Hematopoietic multipotent progenitor cell treated with erythropoietin and hydrocortisone succinate and interleukin-3 and kit ligand, for 6 days (in vitro differentiated cells): ENCODE measurements at places on chromosomes 6 and 20.

DNA sequence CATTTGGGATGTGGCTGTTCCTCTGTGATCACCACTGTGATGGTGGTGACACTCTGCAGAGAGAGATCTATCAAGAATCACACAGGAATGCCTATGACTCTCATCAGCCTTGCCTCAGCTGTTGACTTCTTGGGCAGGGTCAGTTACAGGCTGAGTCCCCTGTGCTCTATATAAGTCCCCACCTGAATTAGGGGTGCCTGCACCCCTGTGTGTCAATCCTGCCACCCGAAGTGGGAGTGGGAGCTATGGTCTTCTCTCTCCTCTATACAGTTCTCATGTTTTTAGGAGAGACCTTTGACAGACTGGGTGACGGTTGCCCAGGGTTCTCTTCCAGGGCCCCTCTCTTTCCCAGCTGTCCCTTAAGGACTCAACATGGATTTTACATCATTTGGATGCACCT is 173.8 kb downstream of the ZDHHC14 start:
- DNase-seq = no peak

- DNase-seq = no peak
Measured at GRCh38 chr6:156601152-156602065, 175.8 kb upstream of the ARID1B start.

DNA sequence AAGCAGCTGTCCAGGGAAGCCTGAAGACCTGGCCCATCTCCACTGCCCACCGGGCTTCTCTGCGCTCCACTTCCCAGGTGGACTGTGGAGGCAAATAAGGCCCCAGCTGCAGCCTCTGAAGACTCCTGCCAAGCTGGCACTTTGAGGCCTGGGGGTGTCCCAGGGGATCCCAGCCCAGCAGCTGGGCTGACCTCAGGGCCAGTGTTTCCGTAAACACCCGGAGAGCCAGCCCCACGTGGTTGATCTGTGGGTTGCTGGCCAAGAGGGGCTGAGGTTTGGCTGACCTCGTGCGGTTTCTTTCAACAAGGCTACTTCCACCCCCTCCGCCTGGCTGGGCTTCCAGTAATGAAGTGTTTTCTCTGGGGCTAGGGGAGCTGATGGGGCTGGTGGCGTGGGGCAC is 12.4 kb upstream of the CCN5 start:
- peak; percentile 35 for DNase-seq

DNA sequence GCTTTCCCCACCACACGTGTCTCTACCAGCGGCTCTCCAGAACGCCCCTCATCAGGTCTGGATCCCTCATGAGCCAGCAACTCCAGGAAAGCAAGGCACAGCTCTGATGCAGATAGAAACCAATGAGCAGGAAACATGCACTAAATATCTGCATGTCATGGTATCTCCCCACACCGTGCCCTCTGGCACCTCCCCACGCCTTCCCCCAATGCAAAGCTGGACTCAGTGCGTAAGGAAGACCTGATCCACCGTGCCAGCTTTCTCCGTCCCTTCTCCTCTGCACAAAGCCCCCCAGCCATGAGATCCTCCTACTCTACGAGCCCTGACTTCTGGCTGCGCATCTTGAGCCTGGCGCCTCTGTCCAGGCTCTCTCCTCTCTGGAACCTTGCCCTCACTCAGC is 9.4 kb downstream of the PDE10A start:
- no peak for DNase-seq

DNA sequence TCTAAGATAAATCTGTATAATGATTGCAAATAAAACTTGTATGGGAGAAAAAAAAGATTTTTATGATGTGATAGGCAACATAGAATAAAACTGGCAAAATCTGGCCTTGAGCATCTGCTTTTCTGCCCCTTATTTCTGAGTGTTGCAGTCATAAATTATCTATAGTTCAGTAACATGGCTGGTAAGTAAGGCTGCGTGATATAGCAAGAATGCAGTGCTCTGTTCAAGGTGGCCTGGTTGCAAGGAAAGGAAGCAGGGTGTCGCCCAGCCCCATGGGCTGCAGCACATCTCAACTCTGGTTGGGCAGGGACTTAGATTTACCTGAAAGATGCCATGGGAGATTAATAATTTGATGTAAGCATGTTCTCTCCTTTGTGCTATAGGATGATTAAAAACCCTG is 579.5 kb downstream of the LMBRD1 start:
- no peak for DNase-seq

DNA sequence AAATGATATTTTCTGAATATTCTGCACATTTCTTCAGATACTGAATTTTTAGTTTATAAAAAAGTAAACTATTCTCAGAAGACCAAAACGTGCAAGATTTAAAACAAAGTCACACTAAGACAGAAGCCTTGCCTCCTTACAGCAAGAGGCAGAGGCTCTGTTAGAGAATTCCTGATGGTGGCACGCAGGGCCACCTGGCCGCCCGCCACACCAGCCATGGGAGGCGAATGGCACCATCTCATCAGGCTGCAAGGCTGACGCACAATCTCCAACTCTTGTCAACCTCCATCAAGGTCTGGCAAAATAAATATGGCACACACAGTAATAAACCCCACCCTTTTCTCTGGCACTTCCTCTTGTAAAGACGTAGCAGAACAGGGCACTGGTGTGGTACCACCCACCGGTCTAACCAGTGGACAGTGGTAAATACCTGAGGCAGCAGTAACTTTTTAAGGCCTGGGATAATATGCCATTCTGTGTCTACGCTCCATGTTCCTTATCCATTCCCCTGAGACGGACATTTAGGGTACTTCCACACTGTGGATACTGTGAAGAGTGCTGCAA is 111.4 kb downstream of the WDR27 start:
- no peak for DNase-seq
